ENCODE measurements at places on chromosomes 3 and 15.

GRCh38 chr15:74268020-74268419 is 31.9 kb downstream of the CCDC33 start:
- DNase-seq, result no peak

DNA sequence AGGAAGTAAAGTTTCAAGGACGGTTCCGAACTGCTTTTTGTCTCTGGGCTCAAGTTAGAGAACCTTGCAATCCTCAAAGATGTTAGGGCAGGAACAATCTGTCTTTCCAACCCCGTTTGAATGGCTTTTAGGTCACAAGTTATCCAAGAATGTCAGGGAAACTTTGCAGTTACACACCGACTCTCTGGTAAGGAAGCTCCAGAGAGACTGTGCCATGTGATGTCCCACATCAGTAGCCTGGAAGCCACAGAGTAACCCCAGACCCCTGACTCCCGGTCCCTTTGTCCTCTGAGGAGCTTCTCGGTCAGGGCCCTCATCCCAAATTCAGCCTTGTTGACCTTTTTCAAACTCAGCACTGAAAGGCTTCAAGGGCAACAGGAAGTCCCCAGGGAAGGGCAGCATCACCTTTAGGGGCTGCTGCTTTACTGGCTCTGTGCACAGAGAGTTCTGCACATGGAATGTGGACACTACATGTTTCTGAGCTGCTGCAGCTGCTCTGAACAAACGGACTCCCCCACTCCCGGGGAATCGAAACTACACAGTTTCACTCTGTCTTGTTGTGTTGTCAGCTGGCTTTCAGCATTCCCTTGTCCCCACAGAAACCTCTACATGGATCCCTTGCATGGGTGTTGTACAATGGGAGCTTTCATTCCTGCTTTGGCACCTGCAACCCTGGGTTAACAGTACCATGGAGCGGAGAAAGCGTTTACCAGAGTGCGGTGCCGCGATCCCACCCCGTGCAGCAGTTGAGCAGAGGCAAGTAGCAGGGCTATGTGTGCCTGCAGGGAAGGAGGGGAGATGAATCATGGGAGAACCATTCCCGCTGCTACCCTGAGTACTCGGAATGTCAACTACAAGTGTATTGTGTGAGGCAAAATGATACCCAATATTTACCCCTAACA is 408.2 kb upstream of the THBS1 start:
- DNase-seq, result peak; percentile 8

DNA sequence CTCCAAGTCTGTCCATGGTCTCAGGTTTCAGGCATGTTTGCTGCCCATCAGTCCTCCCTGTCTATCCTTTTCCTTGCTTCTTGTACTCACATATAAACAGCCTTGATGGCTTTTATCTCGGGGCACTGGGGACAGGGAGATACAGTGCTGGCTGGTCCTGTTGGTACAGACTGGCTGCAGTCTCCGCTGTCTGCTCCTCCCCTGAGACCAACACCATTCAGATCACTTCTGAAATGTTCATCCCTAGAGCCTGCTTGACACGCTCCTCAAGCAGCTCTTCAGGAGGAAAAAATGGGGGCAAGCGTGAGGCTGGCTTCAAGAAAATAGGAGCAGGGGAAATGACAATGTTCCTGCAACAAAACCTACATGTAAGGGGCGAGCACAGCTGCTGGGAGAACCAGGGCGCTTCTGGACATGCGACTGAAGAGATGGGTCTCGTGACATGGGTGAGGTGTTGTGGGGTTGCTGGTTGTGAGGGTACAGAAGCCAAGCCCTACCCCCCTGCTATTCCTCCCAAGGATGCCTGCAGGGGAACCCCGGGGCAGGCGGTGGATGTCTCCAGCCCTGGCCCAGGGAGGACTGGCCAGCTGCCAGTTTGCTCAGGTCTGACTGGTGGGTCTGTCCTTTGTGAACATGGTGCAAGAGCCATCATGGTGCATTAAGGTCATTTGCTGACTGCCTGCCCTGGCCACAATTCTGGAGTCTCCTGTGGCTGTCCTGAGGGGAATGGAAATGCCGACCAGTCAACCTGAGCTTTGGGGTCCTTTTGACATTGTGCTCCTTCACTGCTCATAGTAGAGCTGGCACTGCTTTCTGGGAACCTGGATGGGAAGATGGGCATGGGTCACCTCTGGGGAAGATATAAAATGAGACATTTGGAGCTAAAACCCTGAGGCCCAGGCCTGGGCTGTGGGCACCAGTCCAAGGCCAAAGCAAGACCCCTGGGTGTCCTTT is 40.1 kb downstream of the KY start:
- no peak for DNase-seq

DNA sequence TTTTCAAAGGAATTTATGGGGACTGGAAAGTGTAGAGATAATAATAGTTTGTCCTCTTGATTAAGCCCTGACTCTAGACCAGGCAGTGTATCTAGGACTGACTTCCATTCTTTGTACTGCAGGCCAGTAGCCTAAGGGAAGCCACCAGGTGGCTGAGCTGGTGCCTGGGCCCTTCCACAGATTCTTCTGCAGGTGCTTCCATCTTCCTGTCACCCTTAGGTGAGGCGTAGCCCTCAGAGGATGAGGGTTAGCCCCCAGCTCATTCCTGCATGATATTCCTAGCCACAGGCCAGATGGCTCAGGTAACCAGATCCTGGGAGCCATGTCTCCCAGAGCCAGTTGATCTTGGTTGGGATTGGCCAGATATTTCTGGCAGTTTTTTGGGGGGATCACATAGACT is 169.0 kb upstream of the IL12A start:
- no peak for DNase-seq

- no peak for DNase-seq
These were observed 183.4 kb upstream of the THRB start for GRCh38 chr3:24678021-24678420.

All from OCI-M1 (cell line).